Right forelimb (tissue), 1 donor: ENCODE measurements at places on chromosomes 5 and 9.

GRCh38 chr9:116027951-116028350 lies 125.6 kb upstream of the PAPPA start:
- DNase-seq, result no peak

DNA sequence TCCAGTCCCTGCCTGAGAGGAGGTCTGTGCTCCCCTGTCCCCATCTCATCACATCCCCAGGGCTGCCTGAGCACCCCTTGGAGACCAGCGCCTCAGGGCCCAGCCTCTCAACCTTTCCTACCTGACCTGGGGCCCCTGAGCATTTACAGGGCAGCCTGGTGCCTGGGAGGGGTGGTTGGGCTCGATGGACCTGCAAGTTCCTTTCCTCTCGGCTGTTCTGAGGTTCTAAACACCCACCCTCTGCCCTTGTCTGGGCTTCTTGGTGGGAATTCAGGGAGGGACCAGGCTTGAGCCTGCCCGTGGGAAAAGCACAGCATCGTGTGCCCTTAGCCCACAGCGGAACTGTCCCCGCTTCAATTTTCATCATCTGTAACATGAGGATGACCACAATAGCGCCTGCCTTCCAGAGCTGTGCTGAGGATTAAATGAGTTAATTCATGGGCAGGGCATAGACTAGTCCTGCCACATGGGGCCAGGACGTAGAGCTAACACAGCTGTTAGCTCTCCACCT lies 91.0 kb upstream of the SH3PXD2B start:
- DNase-seq, result peak; percentile 51

DNA sequence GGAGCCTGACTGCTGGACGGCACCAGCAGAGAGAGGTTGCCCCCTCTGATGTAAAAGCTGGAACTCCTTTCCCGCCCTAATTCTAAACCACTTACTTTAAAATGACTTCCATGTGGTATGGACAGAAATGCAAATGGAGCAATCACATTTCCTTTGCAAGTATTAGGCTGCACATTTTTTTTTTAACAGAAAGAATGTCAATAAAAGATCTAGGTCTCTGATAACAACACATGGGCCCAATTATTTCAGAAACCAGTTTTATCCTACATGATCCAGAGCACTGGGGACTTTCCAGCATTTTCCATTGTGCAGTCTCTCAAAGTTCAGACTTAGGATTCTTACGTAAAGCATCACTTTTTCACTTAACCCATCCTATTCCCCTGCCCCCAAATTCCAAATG lies 203.7 kb downstream of the NXNL2 start:
- DNase-seq, result no peak

- no peak for DNase-seq
These were observed 17.5 kb upstream of the COL27A1 start for GRCh38 chr9:114137831-114138230.

DNA sequence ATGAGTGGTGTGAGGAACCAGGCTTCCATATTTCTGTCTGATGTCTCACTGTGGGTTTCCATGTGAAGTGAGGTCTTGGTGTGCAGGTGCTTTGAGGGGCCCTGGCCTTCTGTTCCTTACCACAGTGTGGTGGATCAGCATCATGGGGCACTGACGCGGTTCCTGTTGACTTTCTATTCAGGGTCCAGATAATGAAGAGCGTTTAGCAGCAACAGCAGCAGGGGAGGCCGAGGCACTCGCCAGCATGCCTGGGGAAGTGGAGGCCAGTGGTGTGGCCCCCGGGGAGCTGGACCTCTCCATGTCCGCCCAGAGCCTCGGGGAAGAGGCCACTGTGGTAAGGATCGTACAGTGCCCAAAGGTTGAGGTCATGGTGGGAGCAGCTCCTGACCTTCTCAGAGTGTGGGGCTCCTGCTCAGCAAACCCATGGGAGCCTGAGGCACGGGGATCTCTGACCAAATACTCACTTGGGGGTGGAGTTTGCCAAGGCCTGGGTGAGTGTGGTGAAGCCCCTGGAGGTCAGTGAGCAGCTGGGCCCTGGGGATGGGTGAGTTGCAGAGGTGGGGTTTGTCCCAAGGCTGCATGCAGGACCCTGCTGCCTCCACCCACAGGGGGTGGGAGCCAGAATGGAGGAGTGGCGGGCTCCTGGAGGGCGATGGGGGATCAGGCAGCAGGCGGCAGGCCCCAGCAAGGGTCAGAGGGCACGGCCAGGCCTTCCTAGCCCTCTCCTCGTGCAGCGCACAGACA lies 61.2 kb downstream of the COL15A1 start:
- DNase-seq, result peak; percentile 26

GRCh38 chr5:43728581-43728980 lies 125.6 kb downstream of the NNT start:
- DNase-seq, result no peak

GRCh38 chr5:60323596-60323995 lies 376.4 kb downstream of the DEPDC1B start:
- DNase-seq, result no peak

- DNase-seq, result no peak
These were observed 34.1 kb upstream of the GRIA1 start for GRCh38 chr5:153456354-153456753.

- no peak for DNase-seq
These were observed 72.2 kb downstream of the ANKRD55 start for GRCh38 chr5:56160723-56161438.

DNA sequence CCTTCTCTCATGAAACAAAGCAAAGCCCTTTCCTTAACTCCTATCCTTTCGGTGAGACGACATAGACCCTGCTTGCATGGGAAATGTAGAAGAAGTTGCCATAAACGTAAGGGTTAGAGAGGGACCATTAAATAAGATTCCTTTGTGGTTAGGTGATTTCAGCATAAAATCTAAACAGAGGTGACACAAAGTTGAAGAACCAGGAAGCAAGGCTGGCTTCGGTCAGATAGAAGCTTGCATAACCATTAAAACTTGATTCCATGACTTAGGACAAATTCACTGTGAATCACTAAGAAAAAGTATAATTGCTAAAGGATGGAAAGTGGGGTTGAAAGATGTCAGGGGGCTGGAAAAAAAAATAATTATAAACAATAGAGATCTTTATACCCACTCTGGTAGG lies 30.9 kb upstream of the ABLIM3 start:
- no peak for DNase-seq

- no peak for DNase-seq
These were observed 1636.5 kb upstream of the C9orf72 start for GRCh38 chr9:29209748-29210291.

- no peak for DNase-seq
These were observed 107.7 kb downstream of the MAT2B start for GRCh38 chr5:163613150-163613442.

DNA sequence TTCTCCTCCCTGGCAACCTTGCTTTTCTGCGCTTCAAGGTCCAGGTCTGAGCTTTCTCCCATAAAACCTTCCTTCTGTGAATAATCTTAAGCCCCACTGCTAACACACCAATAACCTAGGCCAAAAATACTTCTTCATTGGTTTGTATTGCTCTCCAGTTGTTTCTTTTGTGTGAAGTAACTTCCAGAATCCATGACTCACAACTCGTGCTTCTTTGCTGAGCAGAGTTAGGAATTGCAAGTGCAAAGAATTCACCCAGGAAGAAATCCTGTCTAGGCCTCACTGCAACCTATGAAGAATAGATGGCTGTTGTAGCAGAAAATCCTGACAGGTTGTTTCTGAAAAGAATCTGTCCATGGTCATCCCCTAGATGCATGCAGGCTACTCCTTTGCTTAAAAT lies 295.7 kb downstream of the MED10 start:
- no peak for DNase-seq

DNA sequence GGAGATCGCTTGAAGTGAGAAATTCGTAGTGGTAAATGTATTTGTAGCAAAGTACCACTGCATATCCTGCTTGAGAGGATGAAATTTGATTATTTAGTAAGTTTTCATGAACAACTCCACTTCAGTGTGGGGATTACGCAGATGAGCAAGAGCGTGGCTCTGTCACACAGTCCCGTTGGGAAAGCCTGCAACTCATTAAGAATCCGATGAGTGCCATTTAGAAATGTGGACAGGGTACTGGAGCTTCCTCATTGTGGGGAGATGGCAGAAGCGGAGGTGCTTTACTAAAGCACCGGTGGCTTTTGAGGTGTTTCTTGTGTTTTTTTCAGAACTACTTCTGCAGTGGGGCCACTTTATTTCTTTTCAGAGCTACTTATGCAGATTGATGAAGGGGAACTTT lies 1.4 kb downstream of the TJP2 start:
- DNase-seq, result no peak

DNA sequence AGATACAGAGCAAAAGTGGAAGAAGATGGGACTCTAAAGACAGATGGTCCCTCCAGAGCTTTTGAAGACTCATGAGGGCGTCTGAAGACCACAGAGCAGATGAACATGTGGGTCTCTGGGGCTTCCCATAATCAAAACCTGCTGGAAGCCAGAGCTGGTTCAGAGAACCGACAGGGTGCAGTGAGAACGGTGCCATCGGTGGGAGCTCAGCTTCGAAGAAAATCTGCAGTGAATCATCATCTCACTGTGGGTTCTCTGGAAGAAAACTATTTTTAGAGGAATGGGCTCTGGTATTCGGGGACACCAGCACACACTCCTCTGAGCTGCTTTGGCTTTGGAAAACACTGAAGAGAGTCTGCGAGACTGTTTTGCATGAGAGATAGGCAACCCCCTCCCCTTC lies 222.4 kb upstream of the PANK3 start:
- DNase-seq, result no peak

GRCh38 chr9:101445353-101446029 lies 9.9 kb upstream of the ALDOB start:
- DNase-seq, result no peak

GRCh38 chr9:27519466-27520465 lies 4.3 kb upstream of the IFNK start:
- no peak for DNase-seq

GRCh38 chr9:130385257-130385656 lies 59.5 kb upstream of the ASS1 start:
- no peak for DNase-seq

DNA sequence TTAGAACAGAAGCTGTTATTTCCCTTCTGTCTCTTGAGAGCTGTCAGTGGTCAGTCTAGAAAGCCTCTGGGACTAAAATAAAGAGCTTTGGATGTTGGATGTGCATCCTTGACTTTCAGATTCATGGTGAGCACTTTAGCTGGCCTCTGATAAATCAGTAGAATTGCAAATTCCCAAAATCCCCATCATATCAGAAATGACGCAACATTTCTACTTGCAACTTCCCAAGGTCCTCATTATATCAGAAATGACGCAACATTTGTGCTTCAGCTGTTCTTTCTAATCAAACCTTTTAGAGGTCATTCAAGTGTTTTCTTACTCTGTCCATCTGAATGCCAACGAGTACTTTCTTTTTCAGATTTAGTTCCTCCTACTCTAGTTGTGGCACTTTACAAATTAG lies 167.3 kb upstream of the MOCS2 start:
- no peak for DNase-seq

DNA sequence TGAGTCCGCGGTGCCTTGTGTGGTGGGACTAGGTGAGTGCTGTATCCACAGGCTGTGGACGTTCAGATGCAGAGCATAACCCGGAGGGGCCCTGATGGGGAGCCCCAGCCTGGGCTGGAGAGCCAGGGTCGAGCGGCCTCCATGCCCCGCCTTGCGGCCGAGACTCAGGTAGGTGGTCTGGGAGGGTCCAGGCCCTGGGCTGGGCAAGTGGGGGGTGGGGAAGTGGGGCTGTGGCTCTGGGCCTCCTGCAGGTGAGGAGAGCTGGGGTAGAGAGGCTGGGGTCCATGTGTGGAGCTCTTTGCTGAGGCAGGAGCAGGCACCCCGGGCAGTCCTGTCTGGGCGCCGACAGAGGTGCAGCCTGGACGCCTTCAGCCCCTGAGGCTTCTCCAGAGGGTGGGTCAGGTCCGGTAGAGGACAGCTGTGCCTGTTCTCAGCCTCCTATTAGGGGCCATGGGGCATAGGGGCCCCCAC lies 241.1 kb downstream of the CACNA1B start:
- no peak for DNase-seq

DNA sequence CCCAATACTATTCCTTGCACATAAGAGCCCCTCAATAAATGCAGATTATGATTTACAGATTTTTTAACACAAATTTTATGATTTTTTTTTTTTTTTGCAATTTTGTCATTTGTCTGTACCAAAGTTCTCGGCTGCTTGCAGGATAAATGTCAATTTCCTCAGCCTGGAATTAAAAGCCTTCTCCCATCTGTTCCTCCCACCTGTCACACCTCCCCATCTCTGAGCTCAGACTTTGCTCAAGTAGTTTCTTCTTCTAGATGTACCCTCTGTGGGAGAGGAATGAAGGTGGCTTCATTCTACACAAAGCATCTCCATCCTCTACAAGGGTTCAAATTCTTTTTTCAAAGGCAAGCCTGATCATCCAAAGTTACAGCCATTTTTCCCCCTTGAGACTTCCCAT lies 153.7 kb upstream of the GRAMD2B start:
- DNase-seq, result no peak

- no peak for DNase-seq
These were observed 2.4 kb downstream of the ANXA6 start for GRCh38 chr5:151154931-151155774.
